Kidney (tissue), 22 donors: ENCODE measurements at places on chromosomes 7 and 10. TPM values are rescaled to one million over a fixed set of nuclear protein-coding genes. Genes with fewer than 3 reads are reported as not detected.

GRCh38 chr10:101379663-101380352 lies 25.8 kb downstream of the BTRC start:
- no peak for DNase-seq

- no peak for DNase-seq
Measured at GRCh38 chr7:127527561-127527960, 57.8 kb downstream of the GCC1 start.

The SLC13A1 gene
- total RNA-seq: 10.1 TPM

GRCh38 chr7:18357691-18358090 lies 137.9 kb upstream of the HDAC9 start:
- no peak for DNase-seq

The SPDYE8 gene
- not detected for total RNA-seq

- DNase-seq: no peak
Measured at GRCh38 chr7:127918130-127918529, 113.1 kb downstream of the LRRC4 start.

- DNase-seq: no peak
Measured at GRCh38 chr7:78299088-78299487, 500.5 kb downstream of the PHTF2 start.

- DNase-seq: no peak
Measured at GRCh38 chr7:10015687-10016086, 958.0 kb upstream of the PHF14 start.

The CSTF2T gene
- 24.9 TPM for total RNA-seq

The TEX47 gene
- total RNA-seq: not detected

DNA sequence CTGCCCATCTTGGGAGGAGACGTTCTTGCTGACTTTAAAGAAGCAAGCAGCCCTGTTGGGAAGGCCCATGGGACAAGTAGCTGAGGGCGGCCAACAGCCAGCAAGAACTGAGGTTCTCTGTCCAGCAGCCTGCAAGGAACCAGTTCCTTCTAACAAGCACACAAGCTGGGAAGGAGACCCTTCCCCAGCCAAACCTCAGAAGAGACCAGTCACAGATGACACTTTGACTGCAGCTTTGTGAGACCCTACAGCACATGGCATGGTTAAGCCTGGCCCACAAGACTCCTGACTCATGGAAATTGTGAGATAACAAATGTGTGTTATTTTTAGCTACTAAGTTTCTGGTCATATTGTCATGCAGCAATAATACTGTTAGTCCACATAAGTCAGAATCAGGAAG lies 99.9 kb downstream of the PRLHR start:
- DNase-seq: no peak

GRCh38 chr7:93538061-93538460 lies 36.5 kb downstream of the CALCR start:
- no peak for DNase-seq

The AKR1C8 gene
- total RNA-seq: 0.66 TPM

GRCh38 chr10:27240212-27241009 lies at the start of gene ACBD5:
TSS of gene ACBD5 (minus strand) at chr10:27240797. CDS start at chr10:27240688, 109 bp downstream.
- DNase-seq: peak; percentile 90

DNA sequence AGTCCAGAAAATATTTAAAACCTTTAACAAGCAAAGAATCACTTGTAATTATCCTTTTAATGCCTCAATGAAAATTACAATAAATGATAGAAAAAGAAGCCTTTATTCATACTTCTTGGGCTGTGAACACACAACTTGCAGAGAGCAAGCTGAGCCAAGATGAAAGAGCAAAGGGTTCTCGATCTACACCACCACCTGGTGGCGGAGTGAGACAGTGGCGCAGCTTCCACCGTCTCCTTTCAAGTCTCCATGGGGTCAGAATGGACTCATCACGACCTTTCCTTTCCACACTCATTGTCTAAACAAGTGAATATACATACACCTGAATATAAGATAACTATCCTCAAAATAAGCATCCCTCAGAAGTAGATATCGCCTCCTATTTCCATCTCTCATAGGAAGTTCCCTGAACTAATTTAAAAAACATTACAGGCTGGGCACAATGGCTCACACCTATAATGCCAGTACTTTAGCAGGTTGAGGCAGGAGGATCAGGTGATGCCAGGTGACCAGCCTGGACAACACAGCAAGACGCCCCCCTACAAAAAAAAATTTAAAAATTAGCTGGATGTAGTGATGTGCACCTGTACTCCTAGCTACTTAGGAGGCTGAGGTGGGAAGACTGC lies 40.7 kb downstream of the ATE1 start:
- peak; percentile 62 for DNase-seq

The DDC gene
- total RNA-seq: 7.8 TPM

GRCh38 chr7:1525409-1525808 lies 5.1 kb upstream of the MAFK start:
- DNase-seq: no peak

The ANXA8 gene
- total RNA-seq: 0.16 TPM

DNA sequence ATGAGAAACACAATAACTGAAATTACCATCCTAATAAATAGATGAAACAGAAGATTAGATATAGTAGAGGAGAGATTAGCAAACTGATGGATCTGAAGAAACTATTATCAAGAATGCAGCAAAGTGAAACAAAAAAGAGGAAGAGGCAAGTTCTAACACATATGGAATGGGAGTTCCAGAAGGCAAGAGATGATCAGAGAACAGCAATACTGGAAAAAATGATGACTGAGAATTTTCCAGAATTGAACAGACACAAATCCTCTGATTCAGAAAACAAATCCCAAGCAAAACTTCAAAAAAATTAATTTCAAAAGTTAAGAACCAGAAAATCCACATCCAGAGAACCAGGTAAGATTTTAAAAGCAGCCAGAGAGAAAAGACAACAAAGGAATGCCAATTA lies 20.2 kb upstream of the CYREN start:
- no peak for DNase-seq

DNA sequence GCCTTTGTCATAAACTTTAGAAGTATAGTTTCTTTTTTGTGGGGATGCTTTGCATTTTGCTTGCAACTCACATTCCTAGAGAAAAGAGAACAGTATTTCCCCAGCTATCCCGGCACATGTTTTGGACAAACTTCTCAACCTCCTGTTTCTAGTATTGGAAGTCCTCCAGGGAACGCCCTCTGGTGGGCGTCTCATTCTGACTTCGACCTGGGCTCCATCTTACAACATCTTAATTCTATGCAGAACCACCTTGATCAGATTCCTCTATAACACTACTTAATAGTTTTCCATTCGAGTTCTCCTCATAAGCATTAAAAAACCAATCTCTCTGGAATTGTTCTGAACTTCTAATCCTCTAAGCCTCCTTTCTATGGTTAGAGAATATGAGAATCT lies 139.5 kb upstream of the FZD8 start:
- peak; percentile 47 for DNase-seq

DNA sequence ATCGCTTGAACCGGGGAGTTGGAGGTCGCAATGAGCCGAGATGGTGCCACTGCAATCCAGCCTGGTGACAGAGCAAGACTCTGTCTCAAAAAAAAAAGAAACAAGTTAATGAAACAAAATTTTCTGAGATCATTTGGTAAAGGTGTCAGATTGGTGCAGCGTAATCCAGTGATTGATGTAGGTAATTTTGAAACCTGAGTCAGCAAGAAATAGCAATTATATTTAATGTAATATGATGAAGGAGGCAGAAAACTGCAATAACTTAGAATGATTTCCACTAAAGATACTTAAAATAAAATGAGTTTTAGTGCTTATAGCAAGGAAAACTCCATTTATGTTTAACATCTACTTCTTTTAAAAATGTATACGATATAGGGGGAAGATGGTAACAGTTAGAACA lies 1049.8 kb upstream of the C7orf33 start:
- DNase-seq: no peak

The ACSL5 gene
- 21.8 TPM for total RNA-seq

DNA sequence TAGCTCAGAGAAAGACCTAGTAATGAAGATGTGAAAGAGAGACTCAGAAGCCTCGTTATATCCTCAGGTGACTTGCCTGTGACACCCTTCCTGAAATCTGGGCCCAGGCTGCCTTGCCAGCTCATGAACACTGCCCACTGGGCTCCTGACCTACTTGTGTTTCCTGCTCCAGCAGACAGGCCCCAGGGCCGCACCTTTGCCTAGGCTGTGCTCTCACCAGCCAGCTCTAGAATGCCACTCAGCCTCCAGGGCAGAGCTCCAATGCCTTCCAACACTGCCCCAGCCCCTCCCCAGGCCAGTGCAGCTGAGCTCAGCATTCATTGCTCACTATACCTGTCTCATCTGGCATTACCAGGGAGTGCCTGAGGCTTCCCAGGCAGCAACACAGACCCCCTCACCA lies 94.3 kb downstream of the DLG5 start:
- no peak for DNase-seq

The TSPAN12 gene
- total RNA-seq: 76.5 TPM

The HOXA10 gene
- 16.3 TPM for total RNA-seq

- no peak for DNase-seq
Measured at GRCh38 chr7:140153666-140154161, 23.1 kb downstream of the KDM7A start.

The PMS2 gene
- total RNA-seq: 21.6 TPM

- DNase-seq: no peak
Measured at GRCh38 chr10:77377034-77377433, 260.6 kb downstream of the KCNMA1 start.

The CPVL gene
- 133 TPM for total RNA-seq

The EN2 gene
- total RNA-seq: 0.13 TPM

DNA sequence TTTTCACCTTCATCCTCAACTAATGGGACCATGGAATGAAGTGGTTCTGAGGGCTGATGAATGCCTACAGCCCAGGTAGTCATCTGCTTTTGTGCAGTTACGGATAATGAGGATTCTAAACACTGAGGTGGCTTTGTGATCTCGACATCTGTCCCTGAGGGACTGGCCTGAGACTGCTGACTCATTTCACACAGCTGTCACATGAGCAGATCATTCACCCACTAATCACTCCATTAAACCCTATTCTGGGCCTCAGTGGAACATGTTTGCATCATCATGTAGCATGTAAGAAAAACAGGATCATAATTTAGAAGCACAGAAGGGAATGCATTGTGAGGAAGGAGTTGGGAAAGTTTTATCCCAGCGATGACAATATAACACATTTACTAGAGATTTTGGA lies 79.4 kb upstream of the FEZF1 start:
- DNase-seq: no peak

GRCh38 chr7:68622500-68622899 lies 975.8 kb upstream of the AUTS2 start:
- no peak for DNase-seq

GRCh38 chr10:88994019-88994418 lies 3.4 kb downstream of the FAS start:
- no peak for DNase-seq

GRCh38 chr10:128576943-128577670 lies 450.9 kb upstream of the MKI67 start:
- DNase-seq: no peak

GRCh38 chr10:29377333-29377961 lies 88.6 kb downstream of the LYZL1 start:
- DNase-seq: no peak

DNA sequence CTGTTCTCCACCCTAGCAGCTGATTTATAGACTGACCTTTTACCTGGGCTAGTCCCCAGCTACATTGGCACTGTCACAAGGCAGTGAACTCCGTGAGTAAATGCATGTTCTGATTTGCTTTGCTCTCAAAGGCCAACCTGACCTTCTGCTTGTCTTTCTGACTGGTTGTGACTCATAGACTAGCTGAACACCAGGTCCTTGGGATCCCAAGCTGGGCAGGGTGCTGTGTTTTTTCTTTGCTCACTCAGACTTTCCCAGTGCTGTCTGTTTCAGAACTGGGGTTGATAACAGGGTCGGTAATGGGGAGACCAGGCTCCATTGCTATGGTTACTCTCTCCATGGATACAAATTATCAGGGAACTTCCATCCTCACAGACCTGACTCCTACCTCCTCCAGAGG lies 35.0 kb downstream of the EVX1 start:
- DNase-seq: no peak

DNA sequence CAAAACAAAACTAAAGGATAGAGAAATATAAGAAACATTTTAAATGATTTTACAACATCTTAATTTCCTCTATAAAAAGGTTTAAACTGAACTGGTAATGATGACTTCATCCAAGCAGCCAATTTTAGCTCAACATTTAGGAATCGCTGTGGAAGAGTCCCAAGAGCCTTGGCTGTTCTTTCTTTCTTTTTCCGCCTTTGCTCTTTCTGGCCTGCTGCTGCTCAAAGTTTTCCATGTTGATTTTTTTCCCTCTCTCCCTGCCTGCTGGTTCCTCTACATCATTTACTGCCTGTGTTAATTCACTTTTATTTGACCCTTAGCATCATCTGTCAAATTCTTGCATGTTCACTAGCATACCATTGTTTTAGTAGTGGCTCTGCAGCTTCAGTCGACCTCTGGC lies 146.9 kb downstream of the EVX1 start:
- DNase-seq: no peak

GRCh38 chr10:102597131-102597991 lies 46.9 kb upstream of the TRIM8 start:
- DNase-seq: no peak

GRCh38 chr10:6482737-6483357 lies 97.2 kb downstream of the PRKCQ start:
- DNase-seq: no peak

The MGAM2 gene
- total RNA-seq: 0.13 TPM

The GIMAP2 gene
- total RNA-seq: 19.5 TPM

DNA sequence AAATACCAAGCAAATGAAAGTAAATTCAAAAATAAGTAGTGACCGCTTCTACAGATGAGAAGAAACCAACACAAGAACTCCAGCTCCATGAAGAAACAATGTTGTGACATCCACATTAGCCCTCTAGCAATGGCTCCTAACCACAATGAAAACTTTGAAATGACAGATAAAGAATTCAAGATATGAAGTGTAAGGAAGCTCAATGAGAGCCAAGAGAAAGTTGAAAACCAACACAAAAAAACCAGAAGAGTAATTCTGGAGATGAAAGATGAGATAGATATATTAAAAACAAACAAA lies 68.2 kb upstream of the DDC start:
- DNase-seq: no peak

DNA sequence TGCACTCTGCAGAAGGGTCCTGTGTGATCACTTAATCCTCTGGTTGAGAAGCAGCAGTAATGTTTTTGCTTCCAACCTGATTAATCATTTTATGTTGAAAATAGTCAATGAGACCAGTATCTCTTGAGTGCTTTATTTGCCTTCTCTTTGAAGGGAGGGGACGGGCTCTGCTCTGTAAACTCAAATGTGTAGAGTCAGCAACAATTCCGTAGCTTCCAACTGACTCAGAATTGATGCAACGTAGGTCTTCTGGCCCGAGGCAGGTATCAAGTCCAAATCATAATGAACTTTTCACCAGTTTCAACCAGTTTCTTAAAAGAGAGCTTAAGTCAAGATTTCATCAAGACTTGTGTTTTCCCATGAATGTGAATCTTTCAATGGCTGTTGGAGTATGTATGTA lies 26.3 kb downstream of the GUSB start:
- no peak for DNase-seq

The STEAP1B gene
- 0.79 TPM for total RNA-seq

The CLCN1 gene
- 0.35 TPM for total RNA-seq
